Epithelial cell of esophagus (primary cell): ENCODE measurements at places on chromosomes 3 and 15.

- DNase-seq = no peak
These were observed 765.1 kb downstream of the ROBO1 start for GRCh38 chr3:79002465-79003372.

DNA sequence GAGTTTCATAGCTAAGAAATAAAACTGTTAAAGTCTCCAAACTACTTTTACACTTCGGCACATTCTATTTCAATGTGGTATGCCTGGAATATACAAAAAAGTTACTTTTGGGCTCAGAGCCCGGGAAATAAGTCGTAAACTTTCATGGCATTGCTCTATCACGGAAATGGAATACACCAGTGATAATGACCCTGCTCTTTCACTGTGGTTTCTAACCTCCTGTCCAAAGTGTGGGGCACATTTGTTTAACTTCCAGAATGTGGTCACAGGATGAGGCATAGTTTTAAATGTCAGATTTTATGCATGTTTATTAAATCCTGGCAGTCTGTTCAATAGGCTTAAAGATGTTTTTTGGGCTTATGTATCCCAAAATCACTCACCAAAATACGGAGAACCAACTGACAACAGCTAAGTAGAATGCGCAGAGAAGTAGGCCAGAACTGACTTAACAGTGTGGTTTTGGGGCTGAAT lies 5.1 kb downstream of the CXCR6 start:
- DNase-seq = no peak

DNA sequence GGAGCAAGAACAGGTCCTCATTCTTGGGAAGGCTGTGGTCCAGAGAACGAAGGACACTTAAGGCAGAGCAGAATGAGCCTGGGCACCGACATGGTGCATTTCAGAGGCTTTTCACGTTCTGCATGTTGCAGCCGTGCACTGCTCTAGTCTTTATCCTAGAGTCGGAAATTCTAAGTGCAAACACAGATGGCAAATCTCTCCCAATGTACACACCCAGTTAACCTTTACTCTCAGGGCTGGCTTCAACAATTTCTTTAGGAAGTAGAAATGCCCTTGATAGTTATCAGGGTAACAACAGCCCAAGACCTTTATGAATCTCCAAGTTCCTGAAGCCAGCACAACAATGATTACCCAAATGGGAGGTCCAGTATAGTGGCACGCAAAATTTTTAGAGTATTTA lies 39.1 kb upstream of the LRTM1 start:
- no peak for DNase-seq

- DNase-seq = peak; percentile 10
These were observed 68.8 kb upstream of the ABHD2 start for GRCh38 chr15:89019436-89019835.

- DNase-seq = peak; percentile 42
These were observed 1.7 kb downstream of the TM4SF19 start for GRCh38 chr3:196336319-196337145.

DNA sequence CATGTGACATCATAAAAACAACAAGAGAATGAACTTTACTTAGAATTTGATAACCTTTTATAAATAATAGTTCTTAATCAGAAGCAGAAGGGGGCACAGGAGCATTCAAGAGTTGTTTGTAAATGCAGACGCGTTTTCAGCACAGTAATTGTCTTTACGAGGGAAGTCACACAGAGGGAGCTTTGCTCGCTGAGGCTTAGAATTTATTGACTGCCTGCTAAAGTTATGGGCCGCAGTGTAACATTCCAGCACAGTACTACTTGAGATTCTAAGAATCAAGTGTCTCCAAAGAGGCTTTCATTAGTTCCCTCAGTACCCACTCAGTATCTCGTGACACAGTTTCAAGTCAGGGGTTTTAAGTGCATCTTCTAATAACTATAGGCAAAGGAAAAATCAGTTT lies 288.7 kb downstream of the NR2F2 start:
- no peak for DNase-seq

DNA sequence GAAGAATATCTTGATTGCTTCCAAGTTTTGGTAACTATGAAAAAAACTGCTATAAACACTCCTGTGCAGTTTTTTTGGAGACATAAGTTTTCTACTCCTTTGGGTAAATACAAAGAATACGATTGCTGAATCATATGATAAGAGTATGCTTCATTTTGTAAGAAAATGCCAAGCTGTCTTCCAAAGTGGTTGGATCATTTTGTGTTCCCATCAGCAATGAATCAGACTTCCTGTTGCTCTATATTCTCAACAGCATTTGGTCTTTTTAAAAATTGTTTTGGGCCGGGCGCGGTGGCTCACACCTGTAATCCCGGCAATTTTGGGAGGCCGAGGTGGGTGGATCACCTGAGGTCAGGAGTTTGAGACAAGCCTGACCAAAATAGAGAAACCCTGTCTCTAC lies 14.5 kb downstream of the BTD start:
- DNase-seq = peak; percentile 46

DNA sequence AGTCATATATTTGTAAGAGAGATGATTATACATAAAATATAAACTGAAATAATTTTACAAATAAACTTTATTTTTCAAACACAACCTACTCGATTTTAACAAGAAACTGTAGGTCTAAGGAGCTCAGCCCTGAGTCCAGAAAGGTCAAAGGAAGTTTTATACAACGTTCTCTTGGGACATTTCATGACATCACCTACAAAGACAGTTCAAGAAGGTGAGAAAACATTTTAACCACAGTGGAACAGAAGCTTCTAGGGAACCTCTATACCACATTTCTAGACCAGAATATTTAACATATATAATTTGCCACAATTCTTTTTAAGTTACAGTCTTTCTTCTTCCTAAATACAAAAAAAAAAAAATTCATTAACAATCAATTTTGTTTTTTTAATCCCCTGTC lies 40.1 kb downstream of the CBLB start:
- no peak for DNase-seq

DNA sequence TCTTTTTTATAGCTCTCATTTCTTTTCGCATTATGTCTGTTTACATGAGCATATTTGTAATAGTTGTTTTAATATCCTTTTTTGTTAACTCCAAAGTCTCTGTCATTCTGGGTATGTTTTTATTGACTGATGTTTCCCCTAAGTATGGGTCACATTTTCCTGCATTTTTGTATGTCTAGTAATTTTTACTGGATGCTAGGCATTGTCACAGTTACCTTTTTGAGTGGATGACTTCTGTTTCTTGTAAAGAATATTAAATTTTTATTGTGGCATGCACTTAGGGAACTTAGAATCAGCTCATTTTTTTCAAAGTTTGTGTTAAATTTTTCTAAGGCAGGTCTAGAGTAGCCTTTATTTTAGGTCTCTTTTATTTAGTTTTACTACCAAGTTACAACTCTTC lies 40.7 kb downstream of the ANAPC13 start:
- no peak for DNase-seq

DNA sequence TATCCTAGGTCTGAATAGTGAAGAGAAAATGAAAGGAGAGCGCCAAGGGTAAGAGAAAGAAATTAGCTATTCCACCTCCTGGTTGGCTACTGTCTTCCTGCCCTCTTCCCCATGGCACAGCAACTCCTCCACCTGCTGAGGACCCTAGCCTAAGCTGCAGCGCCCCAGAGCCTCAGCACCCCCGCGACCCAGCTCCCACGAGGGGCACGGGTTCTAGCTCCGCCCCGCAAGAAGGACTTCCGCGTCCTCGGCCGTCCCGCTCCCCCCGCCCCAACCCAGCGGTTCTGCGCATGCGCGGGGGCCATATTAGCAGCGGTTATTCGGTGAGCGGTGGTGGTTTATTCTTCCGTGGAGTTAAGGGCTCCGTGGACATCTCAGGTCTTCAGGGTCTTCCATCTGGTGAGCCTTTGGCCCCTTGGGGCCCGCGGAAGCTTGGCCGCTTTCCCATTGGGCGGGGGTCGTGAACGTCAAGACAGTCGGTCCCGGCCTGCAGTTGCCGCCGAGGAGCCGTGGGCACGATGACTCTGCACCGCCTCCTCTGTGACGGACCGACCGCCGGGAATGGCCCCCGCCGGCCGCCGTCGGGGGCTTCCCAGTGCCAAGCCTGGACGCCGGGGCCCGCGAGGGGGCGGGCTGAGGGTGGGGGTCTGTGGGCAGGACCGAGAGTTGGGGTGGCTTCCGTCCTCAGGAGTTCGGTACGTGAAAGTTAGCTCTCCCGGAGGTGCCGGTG lies at the start of gene PSMA4:
Gene PSMA4 (plus strand): TSS at position 304 of the 730 bp plus-strand sequence. CDS start 1,484 bp downstream, outside the sequence.
- DNase-seq = peak; percentile 79

DNA sequence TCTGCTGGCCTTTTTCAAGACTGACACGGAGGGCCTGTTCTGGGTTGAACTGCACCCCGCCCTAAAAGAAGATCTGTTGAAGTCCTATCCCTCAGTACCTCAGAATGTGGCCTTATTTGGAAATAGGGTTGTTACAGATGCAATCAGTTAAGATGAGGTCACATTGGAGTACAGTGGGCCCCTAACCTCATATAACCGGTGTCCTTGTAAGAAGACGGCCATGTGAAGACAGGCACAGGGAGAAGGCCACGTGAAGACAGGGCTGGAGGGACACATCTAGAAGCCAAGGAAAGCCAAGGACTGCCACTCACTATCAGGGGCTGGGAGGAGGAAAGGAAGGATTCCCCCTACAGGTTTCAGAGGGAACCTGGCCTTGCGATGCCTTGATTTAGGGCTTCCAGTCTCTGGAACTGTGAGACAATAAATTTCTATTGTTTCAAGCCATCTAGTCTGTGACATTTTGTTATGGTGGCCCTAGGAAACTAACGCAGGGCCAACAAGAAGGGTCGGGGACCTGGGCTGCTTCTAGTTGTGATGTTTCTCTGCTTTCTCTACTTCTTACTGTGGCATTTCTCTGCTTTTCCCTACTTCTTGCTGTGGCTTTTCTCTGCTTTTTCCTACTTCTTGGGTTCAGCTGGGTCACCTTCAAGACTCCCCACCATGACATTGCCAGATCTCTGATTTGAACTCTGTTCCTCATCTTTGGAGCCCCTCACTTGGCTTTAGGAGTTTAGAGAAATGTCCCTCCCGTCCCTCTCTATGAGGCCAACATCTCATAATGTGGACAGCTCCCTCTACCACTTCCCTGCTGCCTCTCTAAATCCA lies 4.8 kb upstream of the CCDC174 start:
- DNase-seq = no peak

GRCh38 chr3:138914870-138915502 lies 32.0 kb downstream of the FOXL2 start:
- DNase-seq = peak; percentile 73

DNA sequence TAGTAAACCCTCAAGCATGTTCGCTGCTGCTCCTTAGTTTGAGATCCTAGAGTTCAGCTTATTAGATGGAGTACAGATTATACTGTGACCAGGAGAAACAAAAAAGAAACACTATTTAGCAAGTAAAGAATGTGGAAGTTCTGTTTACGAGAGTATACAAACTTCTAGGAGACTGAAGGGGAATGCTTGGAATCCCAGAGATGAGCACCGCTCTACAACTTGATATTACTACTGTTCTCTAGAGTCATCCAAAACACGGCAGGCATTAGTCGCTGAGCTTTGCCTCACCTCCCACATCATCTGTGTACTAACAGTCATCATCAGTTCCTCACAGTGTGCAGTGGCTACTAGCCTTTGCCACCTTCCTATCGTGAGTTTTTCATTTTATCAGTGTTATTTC lies 121.4 kb upstream of the CHRM5 start:
- DNase-seq = no peak

GRCh38 chr3:150738688-150739087 lies 24.3 kb downstream of the SIAH2 start:
- DNase-seq = peak; percentile 61

- DNase-seq = no peak
These were observed 774.3 kb upstream of the NR2F2 start for GRCh38 chr15:95556225-95556624.

GRCh38 chr3:23288715-23289114 lies 85.6 kb downstream of the UBE2E2 start:
- no peak for DNase-seq

GRCh38 chr15:59087731-59088130 lies 17.2 kb upstream of the CCNB2 start:
- no peak for DNase-seq

DNA sequence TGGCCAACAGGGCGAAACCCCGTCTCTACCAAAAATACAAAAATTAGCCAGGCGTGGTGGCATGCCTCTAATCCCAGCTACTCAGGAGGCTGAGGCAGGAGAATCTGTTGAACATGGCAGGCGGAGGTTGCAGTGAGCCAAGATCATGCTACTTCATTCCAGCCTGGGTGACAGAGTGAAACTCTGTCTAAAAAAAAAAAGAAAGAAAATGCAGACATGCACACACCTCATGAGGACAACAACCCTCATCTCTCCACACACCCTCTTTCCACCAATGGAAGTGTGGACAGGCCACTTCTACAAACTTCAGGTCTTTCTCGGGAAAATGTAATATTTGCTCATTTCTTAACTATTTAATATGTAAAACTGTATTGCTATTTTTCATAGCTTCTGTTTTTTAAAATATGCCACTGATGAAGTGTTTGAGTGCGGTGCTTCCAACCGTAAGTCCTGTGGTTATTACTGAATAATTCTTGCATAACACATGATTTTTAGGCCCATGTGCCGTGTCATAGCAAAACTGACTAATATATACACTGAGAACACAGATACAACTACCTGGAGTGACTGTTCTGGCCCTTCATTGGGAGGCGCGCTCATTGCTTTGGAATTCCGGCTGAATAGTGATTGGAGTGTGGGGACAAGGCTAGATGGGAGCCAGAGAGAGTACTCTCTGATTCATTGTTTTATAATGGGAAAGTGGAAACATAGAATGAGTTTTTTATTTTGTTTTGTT lies 23.1 kb downstream of the LRRC31 start:
- peak; percentile 95 for DNase-seq

DNA sequence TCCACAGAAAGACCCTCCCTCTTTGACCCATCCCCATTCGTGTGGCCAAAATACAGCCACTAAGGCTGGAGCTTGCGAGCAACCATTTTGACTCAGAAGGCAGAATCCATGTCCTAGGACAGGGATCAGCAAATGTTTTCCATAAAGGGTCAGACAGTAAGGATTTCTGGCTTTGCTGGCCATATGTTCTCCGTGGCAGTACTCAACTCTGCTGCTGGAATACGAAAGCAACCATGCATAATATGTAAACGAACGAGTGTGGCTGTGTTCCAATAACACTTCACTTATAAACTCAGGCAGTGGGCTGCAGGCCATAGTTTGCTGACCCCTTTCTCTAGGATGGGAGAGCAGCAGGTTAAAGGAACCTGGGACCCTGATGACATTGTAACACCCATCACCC lies 77.6 kb upstream of the WNT5A start:
- no peak for DNase-seq

DNA sequence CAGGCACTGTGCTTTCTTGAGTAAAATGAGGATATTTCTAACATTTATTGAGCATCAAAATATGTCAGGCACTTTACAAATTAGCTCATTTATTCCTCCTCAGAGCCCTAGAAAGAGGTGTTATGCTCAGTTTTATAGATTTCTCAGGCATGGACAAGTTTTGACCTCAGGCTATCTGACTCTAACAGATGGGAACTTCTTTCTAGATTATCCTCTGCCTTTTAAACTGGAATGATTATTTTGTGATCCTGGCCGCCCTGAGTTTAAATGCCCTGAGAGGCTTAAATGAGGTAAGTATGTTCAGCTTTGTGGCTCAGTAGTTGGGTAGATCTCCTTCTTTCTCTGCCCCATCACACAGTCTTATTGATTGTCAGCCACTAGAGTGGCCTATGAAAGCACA lies 32.3 kb upstream of the ATP1B3 start:
- DNase-seq = no peak

- no peak for DNase-seq
These were observed 75.5 kb downstream of the DLG1 start for GRCh38 chr3:197222937-197223370.
